ENCODE measurements at places on chromosomes 6 and 20.

DNA sequence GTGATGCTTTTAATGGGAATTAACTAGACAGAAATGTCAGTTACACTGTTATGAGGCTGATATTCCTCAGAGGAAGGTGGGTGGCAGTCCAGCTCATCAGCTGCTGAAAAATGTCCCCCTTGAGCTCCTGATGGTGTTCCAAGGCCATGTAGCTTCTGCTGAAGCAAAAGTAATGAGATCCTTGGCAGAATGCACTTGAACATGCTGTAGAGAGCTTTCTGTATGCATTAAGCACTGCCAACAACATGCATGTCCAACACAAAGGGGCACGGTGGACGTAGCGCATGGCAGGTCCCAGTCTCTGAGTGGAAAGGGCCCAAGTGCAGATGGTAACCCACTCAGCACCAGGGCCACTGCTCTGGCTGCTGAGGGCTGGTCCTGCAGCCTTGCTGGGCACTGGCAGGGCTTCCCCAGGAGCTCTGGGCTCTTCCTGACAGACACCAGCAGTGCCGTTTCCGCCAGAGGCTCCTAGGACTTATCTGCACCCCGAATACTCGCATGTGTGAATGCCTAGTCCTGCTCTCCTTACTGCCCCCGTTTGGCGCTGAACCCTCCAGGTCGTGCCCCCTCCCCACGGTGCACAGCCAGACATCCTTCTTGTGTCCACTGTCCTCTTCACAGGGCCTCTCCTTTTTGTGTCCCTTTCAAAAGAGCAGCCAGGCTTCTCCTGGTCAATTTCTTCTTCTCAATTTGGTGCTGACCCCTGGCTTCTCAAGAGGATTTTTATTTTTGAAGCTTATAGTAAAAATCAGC lies 18.6 kb upstream of the SYNDIG1 start:
- no peak for DNase-seq

DNA sequence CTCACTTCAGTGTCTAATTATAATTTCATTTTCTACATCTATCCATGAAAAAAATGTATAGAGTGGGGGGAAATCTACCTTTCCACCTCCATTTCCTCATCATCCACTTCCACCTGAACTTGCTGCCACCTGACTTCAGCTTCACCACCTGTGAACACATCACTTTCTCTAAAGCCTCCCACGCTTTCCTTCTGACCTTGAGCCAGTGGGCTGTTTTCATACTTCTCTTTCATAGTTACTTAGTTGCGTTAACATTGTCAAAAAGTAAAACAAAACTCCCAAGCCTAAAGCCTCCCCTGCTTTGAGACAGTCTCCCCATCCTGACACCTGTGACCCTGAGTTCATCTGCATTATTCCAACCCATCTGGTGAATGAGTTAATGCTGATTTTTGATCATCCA lies 47.3 kb downstream of the KLHL31 start:
- DNase-seq, result no peak

DNA sequence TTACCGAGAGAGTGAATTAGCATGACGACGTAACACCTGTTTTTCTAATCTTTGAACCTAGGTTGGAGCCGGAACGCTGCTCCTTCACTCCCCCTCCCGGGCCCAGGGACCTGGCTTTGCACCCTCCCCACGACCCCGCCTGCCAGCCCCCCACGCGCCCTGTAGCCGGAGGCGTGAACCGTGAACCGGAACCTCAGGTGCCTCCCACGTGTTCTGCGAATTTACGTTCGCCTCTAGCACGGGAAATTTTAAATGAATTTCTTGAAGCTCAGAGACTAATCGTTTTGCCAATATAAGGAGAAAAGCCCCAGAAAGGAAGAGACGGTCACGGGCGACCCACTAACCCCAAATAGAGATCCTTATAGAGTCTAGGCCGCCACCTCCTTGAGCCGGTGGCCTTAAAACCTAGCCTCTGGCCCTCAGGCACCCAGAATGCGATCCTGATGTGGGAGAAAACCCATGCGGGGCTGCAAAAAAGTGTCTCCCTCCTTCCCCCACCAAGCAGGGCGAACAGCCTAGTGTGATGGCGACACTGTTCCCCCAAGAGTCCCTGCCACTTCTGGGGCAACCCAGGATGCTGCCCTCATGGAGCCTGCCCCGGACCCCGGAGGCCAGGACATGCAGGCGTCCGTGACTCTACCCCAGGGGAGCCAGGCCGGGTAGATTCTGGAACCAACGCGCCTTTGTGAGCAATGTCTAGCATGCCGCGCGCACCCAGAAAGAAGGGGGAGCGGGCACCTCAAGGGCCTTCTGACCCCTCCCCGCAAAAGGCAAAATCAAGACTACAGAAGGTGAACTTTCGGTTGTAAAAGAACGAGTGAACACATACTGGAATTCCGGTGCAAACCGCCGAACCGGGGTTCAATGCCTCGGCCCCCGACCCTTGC lies 2.7 kb upstream of the SIM1 start:
- DNase-seq, result no peak

GRCh38 chr20:62305765-62306413 lies 3.1 kb downstream of the ADRM1 start:
- DNase-seq, result no peak

DNA sequence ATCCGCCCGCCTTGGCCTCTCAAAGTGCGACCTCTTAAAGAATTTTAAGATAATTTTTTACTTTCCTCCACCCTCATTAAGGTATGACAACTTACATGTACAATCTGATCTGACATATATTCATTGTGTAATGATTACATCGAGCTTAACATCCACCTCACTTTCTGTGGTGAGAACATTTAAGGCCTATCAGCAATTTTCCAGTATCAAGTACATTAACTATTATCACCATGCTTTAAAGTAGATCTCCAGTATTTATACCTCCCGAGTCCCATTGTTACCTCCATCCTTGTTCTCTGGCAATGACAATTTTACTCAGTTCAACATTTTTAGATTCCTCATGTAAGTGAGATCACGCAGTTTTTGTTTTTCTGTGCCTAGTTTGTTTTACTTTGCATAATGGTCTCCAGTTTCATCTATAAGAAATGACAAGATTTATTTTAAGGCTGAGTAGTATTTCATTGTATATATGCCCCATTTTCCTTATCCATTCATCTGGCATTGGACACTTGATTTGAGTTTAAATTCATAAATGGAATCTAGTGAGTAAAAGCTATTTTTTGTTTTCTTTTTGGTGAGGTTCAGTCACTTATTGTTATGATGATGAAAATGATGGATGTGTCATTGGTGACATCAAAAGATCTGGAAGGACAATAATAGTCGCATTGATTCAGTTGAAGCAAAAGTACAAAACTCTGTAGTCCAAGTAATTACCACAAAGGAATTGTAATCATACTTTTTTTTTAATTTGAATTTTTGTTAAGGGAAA lies 87.0 kb downstream of the OR2B2 start:
- DNase-seq, result no peak

DNA sequence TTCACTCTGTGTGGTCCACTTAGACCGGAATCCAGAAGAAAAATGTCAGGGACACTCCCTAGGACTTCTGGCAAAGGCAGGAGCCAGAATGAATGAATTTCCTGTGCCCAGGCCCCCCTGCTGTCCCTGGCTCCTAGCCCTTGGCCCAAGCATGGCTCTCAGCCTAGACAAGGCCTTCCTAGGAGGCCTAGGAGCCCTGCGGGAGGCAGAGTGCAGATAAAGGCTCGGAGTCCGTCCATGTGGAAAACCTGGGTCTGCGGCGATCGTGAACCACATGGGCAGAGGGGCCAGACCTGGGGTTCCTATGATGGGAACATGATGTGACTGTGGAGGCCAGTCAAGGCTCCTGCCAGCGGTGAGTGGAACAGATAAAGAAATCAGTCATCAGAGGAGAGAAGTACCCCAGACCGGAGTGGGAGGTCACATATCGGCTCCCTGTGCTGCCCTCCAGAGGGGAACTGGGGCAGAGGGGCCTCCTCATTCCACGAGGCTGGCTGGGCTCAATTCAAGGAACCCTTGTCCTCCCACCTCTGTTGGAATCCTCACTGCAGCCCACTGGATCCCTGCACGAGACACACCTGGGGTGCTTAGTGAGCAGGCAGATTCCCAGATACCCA lies 5.9 kb upstream of the VSTM2L start:
- DNase-seq, result no peak

DNA sequence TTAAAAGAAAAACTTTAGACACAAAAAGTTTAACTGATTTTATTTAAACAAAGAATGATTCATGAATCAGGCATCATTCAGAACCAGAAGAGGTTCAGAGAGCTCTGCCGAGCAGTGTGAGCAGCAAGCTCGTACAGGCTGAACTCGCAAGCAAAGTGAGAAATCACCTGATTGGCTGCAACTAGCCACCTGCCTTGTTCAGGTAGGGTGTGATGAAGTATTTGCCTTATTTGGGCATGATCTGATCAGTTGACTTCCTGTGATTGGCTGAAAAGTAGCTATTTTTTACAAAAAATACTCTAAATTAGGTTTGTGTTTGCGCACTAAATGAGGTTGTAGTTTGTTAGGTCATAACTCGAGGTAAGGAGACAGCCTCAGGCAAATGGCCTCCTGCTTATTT lies 80.7 kb downstream of the HIVEP1 start:
- no peak for DNase-seq

DNA sequence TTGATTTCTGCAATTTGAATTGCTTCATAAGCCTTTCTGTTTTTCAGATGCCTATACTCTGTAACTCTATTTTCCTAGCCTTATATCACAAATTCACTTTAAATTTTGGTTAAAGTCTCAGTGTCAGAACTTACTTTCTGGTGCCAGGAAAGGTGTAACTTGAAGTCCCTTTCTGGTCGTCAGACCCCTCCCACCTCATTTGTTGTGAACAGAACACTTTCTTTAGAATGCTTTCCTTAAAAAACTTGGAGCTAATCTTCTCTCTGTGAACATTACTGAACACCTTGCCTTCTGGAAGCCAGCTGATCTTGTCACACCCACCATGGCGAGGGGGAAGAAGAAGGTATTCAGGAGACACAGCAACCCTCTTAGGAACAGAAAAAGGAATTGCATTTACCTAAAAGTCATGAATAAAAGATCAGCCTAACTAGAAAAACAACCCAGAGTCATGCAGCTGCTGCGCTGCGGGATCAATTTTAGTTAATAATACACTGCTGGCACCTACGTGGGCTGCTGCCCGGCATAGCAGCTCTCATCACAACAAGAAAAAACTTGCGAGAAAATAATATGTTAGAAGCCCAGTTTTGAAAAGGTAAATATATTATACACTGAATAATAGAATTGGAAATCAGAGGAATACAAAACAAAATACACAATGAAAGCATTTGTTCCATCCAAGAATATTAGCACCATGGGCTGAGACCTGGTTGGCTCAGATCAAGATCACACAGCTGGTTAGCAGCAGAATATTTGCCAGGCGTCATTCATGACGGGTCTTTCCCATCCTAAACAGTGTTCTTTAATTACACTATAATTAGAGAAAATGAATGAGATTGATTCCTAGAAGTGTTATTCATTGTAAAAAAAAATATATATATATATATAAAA lies 5.8 kb upstream of the FAM217A start:
- DNase-seq, result no peak
